ENCODE measurements at places on chromosomes 5 and 9.

- no peak overlapping the region for H3K4me3 ChIP-seq
- H3K36me3 ChIP-seq: no peaks in the 10 kb centered on the region
- H3K27me3 ChIP-seq: peaks cover 6% of the 10 kb centered on the region
- peak; percentile 13 for DNase-seq
- H3K27ac ChIP-seq: no peak overlapping the region
- peaks cover 11% of the 10 kb centered on the region for H3K4me1 ChIP-seq
Measured at GRCh38 chr5:180116077-180116999, 44.8 kb upstream of the RNF130 start.

GRCh38 chr9:134863941-134864820 lies 16.4 kb upstream of the FCN2 start:
- H3K36me3 ChIP-seq: peaks cover 4% of the 10 kb centered on the region
- no peak overlapping the region for H3K4me3 ChIP-seq
- H3K4me1 ChIP-seq: peaks cover 4% of the 10 kb centered on the region
- H3K27me3 ChIP-seq: no peaks in the 10 kb centered on the region
- no peak for DNase-seq

DNA sequence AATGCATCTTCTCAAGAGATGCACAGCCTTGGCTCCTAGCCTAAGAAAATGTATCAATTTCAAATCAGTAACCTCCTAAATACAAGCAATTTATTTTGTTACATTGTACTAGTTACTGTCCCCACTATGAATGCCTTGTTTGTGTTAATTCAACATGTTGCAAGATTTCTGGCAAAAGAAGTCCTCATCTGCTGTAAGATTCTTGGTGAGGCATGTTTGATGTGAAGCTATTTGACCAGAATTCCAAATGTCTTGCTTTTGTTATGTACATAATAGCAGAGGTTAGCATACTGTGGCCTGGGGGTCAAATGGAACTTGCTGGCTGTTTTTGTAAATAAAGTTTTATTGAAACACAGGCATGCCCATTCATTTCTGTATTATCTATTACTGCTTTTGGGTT lies 1023.1 kb upstream of the WWC1 start:
- H3K27ac ChIP-seq: no peak overlapping the region
- DNase-seq: no peak
- H3K4me1 ChIP-seq: peaks cover 16% of the 10 kb centered on the region

GRCh38 chr5:126454081-126454480 lies 30.9 kb downstream of the GRAMD2B start:
- no peak overlapping the region for H3K27ac ChIP-seq
- no peaks in the 10 kb centered on the region for H3K4me1 ChIP-seq
- DNase-seq: no peak
- no peaks in the 10 kb centered on the region for H3K36me3 ChIP-seq

DNA sequence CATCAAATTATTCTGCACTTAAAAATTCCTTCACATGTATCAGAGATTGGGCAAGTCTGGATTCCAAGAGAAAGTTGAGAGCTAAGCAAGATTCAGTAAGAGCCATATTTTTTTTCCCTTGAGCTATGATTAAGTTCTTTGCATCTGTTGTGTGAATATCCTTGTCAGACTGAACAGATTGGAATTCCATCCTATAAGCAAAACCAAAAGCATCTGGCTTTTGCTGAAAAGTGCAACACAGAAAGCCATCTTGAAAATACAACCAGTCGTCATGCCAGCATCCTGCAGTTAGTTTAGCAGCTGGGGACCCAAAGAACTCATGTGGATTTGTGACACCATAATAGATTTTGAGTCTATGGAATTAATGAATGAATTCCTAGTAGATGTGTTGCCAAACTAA lies 316.9 kb downstream of the MTRR start:
- H3K4me3 ChIP-seq: no peak overlapping the region
- DNase-seq: no peak

GRCh38 chr5:150461231-150461630 lies 11.7 kb upstream of the RPS14 start:
- peak; percentile 31 for DNase-seq
- H3K36me3 ChIP-seq: no peaks in the 10 kb centered on the region
- H3K27ac ChIP-seq: no peak overlapping the region
- no peak overlapping the region for H3K4me3 ChIP-seq

Measured in glutamatergic neuron (in vitro differentiated cells).